ENCODE measurements at places on chromosomes 12 and 14. TPM values are rescaled to one million over a fixed set of nuclear protein-coding genes. Genes with fewer than 3 reads are reported as not detected.

DNA sequence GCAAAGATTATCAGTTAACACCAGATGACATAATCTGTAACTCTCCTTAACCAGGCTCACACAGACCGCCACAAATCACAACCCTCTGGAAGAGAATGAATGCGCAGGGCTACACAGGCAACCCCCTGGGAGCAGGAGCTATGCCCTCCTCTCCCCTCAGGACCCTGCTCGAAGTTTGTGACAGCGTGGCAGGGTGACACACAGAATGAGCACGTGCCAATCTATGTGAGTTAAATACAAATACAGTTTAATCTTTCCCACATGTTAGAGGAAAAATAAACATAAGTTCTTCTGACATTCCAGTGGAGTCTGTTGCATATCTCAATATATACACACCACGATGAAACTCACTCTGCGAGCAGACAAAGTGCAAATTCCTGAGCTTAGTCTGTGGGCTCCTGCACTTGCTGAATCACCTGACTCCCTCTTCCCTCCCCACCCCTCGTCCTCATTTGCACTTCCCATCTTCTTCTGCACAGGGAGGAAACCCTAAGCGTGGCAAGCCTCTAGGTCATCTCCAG, 37.6 kb downstream of the BCAT1 start:
- DNase-seq = no peak

- no peak for DNase-seq
These were observed 271 bp downstream of the DNAI7 start for GRCh38 chr12:25194722-25195055.

GRCh38 chr12:7212678-7213077, 23.2 kb downstream of the PEX5 start:
- no peak for DNase-seq

DNA sequence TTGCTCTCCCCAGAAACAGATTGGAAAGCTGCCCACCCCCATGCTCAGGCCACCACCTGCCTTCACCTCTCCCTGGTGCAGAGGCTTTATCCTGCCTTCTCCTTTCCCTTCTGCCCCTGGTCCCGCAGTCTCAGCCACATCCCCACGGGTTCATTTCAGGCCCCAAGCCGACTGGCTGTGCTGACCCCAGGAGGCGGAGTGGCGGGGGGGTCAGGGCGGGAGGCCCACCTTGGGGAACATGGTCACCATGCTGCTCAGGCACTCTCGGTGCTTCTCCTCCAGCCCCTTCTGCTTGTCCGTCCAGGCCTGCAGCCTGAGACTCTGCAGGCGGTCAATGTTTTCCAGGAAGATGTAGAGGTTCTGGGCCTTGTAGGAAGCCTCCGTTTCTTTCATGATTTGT, 6.9 kb downstream of the FAM186B start:
- DNase-seq = no peak

DNA sequence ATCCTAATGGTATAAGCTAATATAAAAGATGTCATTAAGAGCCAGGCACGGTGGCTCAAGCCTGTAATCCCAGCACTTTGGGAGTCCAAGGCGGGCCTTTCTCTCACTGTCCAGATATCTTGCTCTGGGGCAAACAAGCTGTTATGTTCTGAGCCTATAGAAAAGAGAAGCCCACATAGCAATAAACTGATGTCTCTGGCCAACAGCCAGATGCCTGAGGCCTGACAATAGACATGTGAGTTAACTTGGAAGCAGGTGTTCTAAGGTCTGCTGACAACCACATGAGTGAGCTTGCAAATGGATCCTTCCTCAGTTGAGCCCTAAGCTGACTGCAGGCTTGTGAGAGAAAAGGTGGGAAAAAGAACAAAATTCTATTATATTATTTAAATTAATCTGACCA, 25.0 kb downstream of the YAF2 start:
- no peak for DNase-seq

DNA sequence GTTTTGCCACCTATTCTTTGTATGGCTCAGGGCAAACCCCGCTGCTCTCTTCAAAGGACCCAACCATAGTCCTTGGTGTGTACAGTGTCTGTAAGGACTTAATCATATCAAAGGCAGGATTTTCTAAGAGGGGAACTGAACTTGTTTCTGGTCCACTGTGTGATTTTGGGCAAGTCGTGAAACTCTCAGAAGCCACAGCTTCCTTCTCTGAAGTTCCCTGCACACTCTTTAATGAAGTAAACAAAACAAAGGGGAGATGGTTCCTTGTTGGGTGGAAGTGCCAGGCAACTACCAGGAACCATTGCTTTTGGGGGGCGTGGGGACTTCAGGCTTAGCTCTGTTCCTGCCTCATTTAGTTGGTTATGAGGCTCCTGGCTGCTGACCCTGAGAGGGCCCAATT, 152.4 kb downstream of the VRK1 start:
- DNase-seq = no peak

The MYH6 gene
- total RNA-seq = 0.14 TPM

The KRT75 gene
- total RNA-seq = not detected

The PHC1 gene
- total RNA-seq = 17.1 TPM
